Right renal pelvis (tissue), 4 donors: ENCODE measurements at places on chromosomes 7 and 10.

DNA sequence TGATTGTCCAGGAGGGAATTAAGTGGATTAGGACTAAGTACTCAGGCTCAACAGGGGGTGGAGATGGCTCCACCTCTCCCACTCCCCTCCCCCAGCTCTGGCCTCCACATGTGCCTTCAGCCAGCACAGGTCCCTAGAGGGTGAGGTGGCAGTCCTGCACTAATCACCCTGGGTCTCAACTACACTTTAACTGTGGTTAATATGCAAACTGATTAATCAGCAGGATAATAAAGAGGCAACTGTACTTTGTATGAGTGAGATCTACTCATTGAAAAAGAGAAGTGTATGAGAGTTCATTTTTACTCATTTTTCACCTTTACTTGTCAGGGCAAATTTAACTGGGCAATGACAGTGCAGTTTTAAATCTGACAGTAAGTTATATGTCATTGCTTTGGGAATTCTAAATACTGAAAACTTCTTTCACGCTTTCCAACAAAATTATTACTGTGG, 223.8 kb upstream of the CCDC6 start:
- DNase-seq = no peak

DNA sequence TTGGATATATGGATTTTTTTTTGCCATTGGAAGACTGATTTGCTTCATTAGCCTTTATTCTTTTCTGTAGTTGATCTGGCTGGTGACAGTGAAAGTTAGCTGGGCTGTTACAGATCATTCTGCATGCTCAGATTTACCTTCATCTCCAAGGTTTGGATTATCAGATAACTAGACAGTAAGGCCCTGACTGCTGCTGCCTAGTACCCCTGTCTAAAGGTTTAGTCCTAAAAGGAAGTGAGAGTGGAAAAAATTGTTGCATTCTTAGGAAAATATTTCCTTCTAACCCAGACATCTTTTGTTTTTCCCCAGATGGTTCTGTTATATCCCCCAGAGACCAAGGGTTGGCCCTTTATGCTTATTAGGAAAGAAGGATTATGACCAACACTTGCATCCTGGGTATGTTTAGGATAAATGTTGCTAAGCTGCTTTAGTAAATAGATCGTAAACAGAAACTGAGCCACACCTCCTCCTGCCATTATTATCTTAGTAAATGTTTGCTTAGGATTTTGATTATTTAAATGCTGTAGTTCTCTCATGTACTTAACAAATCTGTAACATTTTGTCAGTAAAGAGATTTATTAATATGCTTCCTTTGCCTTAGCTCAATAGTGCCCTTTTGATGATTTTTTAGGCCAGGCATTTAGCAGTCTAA, 44.4 kb downstream of the MCU start:
- DNase-seq = no peak

DNA sequence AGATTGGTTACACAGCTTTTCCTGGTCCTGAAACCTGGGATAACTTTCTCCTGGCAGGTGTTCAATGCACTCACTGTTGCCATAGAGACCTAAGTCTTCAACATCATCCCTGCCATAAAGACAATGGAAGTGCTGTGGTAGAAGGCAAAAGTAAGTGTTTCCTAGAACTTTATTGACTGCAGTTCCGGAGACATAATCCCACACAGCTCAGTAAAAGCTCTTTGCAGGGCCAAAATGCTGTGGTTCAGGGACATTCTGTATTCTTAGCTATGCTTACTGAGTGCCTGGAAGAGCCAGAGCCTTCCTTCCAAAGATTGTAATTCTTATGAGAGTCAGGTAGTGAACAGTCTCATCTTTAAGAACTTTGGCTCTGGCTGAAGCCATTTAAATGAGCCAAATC, 5.3 kb downstream of the WIPF3 start:
- no peak for DNase-seq

DNA sequence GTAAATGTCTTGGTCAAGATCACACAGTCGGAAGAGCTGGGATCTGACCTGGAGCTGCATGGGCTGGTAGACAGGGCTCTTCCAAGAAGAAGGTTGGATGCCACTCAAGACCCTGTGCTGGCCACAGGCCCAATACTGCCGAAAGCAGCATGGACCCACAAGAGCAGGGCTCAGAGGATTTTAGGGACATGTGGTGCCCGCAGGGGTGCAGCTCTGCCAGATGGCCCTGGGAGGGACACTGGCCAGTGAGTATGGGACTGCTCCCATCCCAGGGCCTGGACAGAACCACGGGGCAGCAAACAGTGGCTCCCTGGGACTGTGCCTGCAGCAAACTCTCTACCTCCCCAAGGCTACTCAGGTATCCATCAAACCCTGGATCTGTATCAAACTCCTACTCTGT, 12.4 kb downstream of the MAT1A start:
- DNase-seq = no peak

GRCh38 chr10:11298116-11298515, 280.4 kb downstream of the CELF2 start:
- DNase-seq = no peak

- DNase-seq = peak; percentile 55
Measured at GRCh38 chr10:33509231-33509831, 174.9 kb upstream of the NRP1 start.

GRCh38 chr7:99137411-99138180, 6.3 kb downstream of the SMURF1 start:
- DNase-seq = peak; percentile 77

- no peak for DNase-seq
Measured at GRCh38 chr10:14781763-14782162, 7.1 kb upstream of the FAM107B start.

DNA sequence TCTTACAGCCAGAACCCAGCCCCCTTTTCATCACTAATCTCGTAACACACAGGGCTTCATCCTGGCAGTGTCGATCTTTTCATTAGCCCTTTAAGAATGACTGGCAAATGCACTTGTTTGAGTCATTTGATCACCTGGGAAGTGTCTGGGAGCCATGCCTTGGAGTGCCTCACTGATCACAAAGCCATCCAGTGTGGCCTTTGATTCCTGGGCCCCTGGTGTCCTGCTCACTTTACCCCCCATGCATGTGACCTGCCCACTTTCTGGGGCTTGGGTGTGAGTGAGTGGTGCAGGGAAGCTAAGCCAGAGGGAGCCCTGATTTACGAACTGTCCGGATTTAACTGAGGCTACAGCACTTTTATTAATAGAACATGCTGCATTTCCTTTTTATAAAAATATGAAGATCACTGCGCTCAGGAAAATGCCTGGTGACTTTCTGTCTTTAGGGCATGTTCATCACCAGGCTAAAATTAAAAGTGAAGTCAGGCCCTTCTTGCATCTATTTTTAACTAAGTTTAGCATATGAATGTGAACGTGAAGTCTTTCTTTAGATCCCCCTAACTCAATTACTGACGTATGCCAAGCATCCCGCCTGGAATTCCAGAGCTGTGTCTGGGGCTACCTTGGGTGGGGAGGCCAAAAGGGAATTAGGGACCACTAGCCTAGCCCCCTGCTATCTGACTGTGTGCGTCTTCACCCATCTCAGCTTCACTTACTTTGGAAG, 23.6 kb downstream of the RBM20 start:
- DNase-seq = no peak

- no peak for DNase-seq
Measured at GRCh38 chr7:131159961-131160361, 167.7 kb upstream of the MKLN1 start.

- no peak for DNase-seq
Measured at GRCh38 chr7:142303650-142304049, 45.8 kb upstream of the PRSS58 start.

- DNase-seq = no peak
Measured at GRCh38 chr10:74156919-74157289, 5.9 kb downstream of the ADK start.

DNA sequence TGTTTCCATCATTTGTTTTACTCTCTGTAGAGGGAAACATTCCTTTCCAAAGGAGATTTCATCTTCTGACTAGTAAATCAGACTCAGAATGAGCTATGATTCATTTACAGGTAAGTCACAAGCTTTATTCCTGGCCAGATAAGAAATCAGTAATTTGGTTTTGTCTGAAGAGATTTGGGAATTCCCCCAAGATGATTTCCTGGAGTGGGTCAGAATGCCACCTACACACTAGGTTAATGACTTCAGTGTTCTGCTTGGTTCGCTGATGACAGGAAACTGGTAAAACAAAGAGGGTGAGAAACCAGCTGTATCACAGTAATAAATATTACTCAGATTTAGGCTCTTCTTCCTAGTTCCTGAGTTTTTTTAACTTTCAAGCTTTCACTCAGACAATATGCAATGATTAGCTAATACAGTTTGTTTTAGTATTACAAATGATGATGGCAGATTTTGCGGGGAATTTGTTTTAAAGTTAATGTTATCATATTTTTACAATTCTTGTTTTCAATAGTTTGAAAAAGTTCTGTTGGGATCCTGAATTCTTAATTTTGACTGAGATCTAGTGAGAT, 8.3 kb upstream of the ASZ1 start:
- no peak for DNase-seq

- no peak for DNase-seq
Measured at GRCh38 chr10:72318418-72319262, 36.1 kb downstream of the DNAJB12 start.

- no peak for DNase-seq
Measured at GRCh38 chr7:153188630-153189029, 429.1 kb downstream of the ACTR3B start.

GRCh38 chr10:87589645-87590051, 70.0 kb upstream of the PAPSS2 start:
- no peak for DNase-seq

- no peak for DNase-seq
Measured at GRCh38 chr10:86450806-86451603, 70.6 kb downstream of the WAPL start.

DNA sequence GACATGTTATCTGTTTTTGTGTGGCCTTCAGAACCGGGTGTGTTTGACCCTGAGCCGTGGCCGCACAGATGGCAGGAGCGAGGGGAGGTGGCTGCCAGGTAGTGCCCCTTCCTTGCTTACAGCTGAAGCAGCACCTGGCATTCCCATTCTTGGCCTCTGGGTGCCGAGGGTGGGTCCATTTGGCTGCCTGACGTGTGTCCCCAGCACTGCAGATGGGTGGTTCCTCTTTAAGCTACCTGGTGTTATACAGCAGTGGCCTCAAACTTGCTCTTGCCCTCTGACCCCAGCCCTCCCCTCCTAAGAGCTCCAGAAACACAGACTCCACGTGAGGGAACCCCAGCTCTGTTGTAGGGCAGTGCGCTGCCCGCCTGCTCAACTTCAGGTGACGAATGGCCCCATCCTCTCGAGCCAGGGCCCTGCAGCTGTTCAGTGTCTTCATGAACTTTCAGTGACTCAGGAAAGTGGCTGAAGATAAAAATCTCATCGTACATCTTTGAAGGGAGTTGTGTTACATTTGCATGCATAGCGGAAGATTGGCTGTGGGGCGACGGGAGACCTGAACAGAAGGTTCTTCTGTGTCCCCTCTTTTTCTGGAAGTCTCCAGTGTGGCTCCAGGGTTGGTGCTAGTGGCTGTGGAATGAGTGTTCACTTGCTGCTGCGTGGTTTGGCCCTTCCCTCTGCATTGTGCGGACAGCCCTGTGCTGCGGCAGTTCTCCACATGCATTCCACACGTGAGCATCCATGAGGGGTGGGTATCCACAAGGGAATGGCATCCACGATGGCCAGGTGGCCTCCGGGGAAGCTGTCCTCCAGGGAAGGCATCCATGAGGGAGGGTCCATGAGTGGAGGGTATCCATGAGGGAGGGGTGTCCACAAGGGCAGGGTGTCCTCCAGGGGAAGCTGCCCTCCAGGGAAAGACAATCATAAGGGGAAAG, 91.6 kb downstream of the INPP5A start:
- DNase-seq = no peak

- no peak for DNase-seq
Measured at GRCh38 chr7:72032934-72033333, 379.2 kb downstream of the CALN1 start.

DNA sequence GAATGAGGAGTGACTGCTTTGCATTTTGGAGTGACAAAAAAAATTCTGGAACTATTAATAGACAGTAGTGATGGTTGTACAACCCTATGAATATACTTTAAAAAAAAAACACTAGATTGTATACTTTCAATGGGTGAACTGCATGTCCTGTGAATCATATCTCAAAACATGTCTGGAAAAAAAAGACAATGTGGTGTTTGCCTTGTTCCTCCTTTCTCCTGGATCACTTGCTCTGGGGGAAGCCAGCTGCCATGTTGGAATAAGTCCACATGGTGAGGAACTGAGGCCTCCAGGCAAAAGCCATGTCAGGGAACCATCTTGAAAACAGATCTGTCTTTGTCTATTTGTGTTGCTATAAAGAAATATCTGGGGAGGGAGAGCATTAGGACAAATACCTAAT, 39.5 kb upstream of the YAE1 start:
- no peak for DNase-seq

- no peak for DNase-seq
Measured at GRCh38 chr7:262251-262572, 27.8 kb upstream of the FOXL3 start.

GRCh38 chr10:51786016-51786683, 86.8 kb upstream of the CSTF2T start:
- DNase-seq = no peak

DNA sequence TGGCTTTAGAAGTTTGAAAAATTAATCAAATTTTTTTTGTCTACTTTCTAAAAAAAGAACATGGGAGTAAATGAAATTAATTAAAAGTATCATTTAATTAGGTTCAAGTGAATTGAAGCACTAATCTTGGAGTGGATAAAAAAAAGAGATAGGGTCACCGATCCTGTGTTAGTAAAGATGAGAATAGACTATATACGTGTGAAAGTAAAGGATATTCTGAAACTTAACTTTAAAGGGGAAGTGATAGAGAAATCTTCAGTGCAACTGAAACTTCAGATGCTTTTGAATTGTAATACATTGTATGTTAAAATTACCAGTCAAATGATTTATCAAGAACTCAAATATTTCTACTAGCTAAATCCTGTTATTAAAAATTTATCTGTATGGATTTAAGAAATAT, 4.8 kb downstream of the NHLRC2 start:
- DNase-seq = no peak

GRCh38 chr7:131517218-131517923, 39.1 kb downstream of the PODXL start:
- no peak for DNase-seq

- DNase-seq = no peak
Measured at GRCh38 chr7:108012499-108013430, 9.8 kb upstream of the LAMB1 start.

GRCh38 chr7:130887182-130887956, 153.4 kb upstream of the KLF14 start:
- DNase-seq = no peak

DNA sequence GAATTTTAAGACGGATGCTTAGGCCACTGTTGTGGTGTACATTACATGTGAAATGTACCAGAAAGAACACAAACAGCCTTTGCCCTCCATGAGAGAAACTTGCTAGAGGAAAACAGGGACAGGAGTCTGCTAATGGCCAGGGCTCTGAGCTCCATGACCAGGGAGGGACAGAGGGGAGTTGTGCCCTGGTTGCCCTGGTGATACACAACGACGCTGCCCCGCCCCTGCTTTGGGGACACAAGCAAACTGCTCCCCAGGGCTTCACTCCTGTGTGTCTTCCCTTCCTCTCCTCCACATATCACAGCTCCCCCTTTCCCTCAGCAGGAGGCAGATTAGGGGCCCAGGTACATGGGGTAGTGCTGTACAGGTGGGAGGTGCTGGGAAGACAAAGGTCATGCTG, 36.2 kb downstream of the AMPH start:
- no peak for DNase-seq
